ENCODE measurements at places on chromosomes 7 and 10.

- peak overlapping the region; percentile 78 for H3K27ac ChIP-seq
- DNase-seq: peak; percentile 56
- no peaks in the 10 kb centered on the region for H3K27me3 ChIP-seq
- peak overlapping the region; percentile 97 for H3K4me3 ChIP-seq
Observed at GRCh38 chr7:127392182-127392565, 334 bp downstream of the ZNF800 start.

DNA sequence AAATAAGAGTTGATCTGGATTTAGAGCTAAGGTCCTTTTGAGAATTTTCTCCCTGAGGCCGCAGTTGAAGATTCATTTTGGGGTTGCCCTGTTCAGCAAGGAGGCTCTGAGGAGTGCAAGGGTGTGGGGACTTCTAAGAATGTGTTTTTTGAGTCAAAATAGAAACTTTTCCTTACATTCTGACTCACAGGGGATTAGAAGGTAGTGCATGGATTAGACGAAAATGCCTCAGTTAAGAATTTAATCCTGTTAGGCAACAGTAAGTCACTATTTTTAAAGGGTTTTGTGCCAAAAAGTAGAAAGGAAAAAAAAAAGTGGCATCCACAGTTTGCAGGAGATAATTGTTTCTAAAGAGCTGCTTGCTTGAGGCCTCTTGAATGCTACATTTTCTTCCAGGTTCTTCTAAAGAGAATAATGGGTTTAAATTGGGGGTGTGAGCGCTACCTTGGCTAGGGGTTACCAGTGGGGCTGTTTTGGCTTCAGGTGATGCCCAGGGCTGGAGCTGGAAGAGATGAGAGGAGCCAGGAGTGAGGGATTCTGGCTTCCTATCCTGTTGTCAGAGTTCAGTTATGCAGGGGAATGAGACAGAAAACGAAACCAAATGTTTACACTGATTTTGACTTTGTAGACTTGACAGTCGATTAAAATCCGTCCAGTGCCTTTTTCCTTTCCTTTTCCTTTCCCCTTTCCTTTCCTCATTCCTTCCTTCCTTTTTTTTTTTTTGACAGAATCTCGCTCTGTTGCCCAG lies 52.9 kb downstream of the BAMBI start:
- no peak overlapping the region for H3K27ac ChIP-seq
- no peak for DNase-seq
- H3K27me3 ChIP-seq: no peaks in the 10 kb centered on the region
- no peaks in the 10 kb centered on the region for H3K36me3 ChIP-seq

DNA sequence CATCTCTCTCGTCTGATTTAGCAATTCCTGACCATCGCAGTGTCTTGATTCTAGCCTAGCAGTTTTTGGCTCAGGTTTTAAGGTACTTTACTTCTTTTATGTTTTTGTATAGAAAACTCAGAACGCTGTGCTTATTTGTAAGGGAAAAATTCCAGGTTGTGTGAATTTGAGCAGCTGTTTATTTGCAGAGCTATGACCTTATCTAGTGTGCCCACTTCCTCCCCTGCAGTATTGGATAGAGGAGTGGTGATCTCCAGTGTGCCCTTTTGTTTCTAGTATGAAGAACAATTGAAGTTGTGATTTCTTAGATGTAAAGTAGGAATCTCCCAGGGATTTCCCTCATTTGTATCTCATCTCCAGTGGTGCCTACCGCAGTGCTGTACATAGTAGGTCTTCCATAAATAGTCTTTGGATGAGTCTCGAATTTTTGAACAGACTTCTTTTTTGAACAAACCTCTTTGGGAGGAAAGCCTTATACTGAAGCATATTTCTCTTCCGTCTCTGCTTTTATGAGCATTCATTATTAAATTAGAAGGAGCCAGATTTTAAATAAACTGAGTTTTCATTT lies 40.0 kb downstream of the GARS1 start:
- no peak overlapping the region for H3K27ac ChIP-seq
- DNase-seq: no peak
- no peaks in the 10 kb centered on the region for H3K27me3 ChIP-seq
- H3K4me3 ChIP-seq: no peak overlapping the region
- peaks cover 60% of the 10 kb centered on the region for H3K36me3 ChIP-seq

DNA sequence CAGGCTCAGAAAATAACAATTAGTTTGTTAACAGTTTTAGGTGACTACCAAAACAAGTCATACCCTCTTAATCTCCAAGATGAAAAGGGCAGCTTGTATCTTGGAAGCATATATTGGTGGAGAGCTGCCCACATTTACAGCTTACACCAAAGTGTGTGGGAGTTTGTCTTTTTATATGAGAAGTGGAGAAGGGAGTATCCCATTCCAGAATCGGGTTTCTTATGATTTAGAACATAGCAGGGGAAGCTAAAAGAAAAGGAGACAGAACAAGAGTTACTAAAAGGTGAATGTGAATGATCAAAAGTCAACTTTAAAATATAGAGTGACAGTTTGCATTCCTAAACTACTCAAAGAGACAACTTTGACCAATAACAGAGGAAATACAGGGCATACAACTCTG lies 338.6 kb upstream of the VWC2 start:
- H3K27me3 ChIP-seq: no peaks in the 10 kb centered on the region
- no peaks in the 10 kb centered on the region for H3K4me1 ChIP-seq
- no peaks in the 10 kb centered on the region for H3K36me3 ChIP-seq

- H3K27ac ChIP-seq: no peak overlapping the region
- no peaks in the 10 kb centered on the region for H3K4me1 ChIP-seq
- H3K36me3 ChIP-seq: peaks cover 66% of the 10 kb centered on the region
- no peak overlapping the region for H3K4me3 ChIP-seq
- H3K27me3 ChIP-seq: no peaks in the 10 kb centered on the region
Observed at GRCh38 chr7:154990964-154991540, 11.9 kb downstream of the PAXIP1 start.

DNA sequence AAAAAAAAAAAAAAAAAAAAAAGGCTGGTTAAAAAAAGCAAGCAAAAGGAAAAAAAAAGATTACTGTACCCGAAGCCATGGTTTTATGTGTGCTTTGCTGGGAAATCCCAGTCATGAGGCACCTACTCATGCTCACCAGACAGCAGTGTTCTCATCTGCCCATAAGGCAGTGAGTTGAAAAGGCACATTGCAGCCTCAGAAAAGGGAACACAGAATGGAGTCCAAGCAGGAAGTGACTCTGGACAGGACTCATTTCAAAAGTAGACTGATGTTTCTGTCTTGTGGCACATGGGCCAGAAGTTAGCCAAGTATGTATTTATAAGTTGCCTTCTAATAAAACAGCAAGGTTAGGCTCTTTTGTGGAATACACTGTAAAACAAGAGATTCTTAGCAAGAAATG lies 40.2 kb downstream of the PDSS1 start:
- H3K36me3 ChIP-seq: peaks cover 80% of the 10 kb centered on the region
- H3K27me3 ChIP-seq: no peaks in the 10 kb centered on the region
- no peak overlapping the region for H3K27ac ChIP-seq
- no peak for DNase-seq

GRCh38 chr10:99784016-99784726 lies 1.7 kb downstream of the ABCC2 start:
- H3K27me3 ChIP-seq: no peaks in the 10 kb centered on the region
- no peak for DNase-seq
- H3K4me3 ChIP-seq: no peak overlapping the region
- no peaks in the 10 kb centered on the region for H3K36me3 ChIP-seq
- no peak overlapping the region for H3K27ac ChIP-seq

DNA sequence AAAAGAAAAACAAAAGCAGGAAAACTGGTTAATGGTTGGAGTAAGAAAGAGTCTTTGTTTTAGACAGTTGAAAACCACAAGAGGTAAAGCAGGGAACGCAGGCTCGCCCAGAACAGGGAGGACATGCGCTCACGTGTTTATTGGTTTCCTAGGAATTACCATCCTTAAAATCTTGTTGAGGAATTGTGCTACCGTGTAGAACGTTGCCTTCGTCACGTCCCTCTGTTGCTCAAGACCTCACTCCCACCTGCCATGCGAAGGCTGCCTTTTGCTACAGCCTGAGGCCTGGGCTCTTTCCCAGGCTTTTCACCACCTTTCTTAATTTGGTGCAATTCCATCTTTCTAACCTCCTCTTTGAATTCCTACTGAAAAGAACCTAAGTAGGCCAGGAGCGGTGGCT lies 61.6 kb upstream of the CAMK1D start:
- no peaks in the 10 kb centered on the region for H3K4me1 ChIP-seq
- H3K27ac ChIP-seq: no peak overlapping the region
- no peak for DNase-seq
- no peak overlapping the region for H3K4me3 ChIP-seq

DNA sequence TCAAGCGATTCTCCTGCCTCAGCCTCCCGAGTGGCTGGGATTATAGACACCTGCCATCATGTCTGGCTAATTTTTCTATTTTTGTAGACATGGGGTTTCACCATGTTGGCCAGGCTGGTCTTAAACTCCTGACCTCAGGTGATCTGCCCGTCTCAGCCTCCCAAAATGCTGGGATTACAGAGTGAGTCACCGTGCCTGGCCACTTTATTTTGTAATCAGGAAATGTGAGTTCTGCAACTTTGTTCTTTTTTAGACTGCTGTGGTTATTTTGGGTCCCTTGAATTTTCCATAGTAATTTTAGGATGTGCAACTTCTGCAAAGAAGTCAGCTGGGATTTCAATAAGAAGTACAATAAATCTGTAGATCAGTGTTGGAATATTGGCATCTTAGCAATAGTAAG lies 96.8 kb downstream of the CYTH3 start:
- H3K4me3 ChIP-seq: no peak overlapping the region
- peaks cover 15% of the 10 kb centered on the region for H3K36me3 ChIP-seq
- H3K4me1 ChIP-seq: no peaks in the 10 kb centered on the region
- H3K27ac ChIP-seq: no peak overlapping the region
- H3K27me3 ChIP-seq: no peaks in the 10 kb centered on the region

GRCh38 chr7:149422914-149423301 lies 38.0 kb downstream of the ZNF777 start:
- H3K27ac ChIP-seq: no peak overlapping the region
- no peaks in the 10 kb centered on the region for H3K36me3 ChIP-seq
- no peak overlapping the region for H3K4me3 ChIP-seq

DNA sequence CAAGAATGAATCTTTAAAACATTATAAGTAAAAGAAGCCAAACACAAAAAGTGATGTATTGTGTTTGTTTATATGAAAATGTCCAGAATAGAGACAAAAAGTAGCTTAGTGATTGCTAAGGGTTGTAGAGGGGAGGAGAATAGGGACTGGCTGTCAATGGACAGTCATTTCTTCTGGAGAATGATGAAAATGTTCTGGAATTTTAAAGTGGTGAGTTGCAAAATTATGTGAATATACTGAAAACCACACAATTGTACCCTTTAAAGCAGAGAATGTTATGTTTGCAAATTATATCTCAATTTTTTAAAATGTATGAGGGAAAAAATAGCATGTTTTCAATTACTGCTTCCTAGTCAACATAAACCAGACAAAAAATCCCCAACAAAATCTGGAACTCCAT lies 174.2 kb downstream of the KMT2E start:
- no peaks in the 10 kb centered on the region for H3K36me3 ChIP-seq
- no peak overlapping the region for H3K27ac ChIP-seq
- H3K27me3 ChIP-seq: no peaks in the 10 kb centered on the region
- no peaks in the 10 kb centered on the region for H3K4me1 ChIP-seq

DNA sequence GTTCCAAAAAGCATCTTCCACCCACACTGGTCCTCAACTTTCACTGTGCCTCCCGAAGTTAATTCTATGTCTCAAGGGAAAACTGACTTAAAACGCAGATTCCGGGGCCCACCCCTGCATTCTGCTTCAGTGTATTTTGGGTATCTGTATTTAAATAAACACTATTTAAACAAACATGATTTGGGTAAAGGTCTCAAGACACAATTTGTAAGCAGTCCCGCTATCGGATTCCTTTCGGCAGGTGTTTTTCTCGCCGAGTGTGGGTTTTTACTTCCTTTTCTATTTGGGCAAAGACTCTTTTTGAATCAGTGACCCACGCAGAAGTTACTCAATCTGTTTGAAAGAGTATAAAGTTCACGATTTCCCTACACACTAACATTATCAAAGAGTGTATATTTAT lies 1.2 kb downstream of the PDIA4 start:
- no peak overlapping the region for H3K27ac ChIP-seq
- DNase-seq: no peak
- no peaks in the 10 kb centered on the region for H3K4me1 ChIP-seq
- H3K4me3 ChIP-seq: peak overlapping the region; percentile 85
- no peaks in the 10 kb centered on the region for H3K36me3 ChIP-seq
- no peaks in the 10 kb centered on the region for H3K27me3 ChIP-seq

- DNase-seq: no peak
- H3K4me1 ChIP-seq: no peaks in the 10 kb centered on the region
- no peak overlapping the region for H3K27ac ChIP-seq
- no peaks in the 10 kb centered on the region for H3K27me3 ChIP-seq
- H3K36me3 ChIP-seq: peaks cover 50% of the 10 kb centered on the region
Observed at GRCh38 chr7:98994046-98994944, 116.0 kb downstream of the TRRAP start.

- H3K27ac ChIP-seq: peak overlapping the region; percentile 88
- no peak overlapping the region for H3K4me3 ChIP-seq
Observed at GRCh38 chr7:120919466-120919865, 31.1 kb upstream of the ING3 start.

GRCh38 chr7:148901178-148901577 lies 17.1 kb upstream of the EZH2 start:
- no peak overlapping the region for H3K4me3 ChIP-seq
- DNase-seq: no peak
- H3K36me3 ChIP-seq: no peaks in the 10 kb centered on the region
- H3K27me3 ChIP-seq: peaks cover 13% of the 10 kb centered on the region

DNA sequence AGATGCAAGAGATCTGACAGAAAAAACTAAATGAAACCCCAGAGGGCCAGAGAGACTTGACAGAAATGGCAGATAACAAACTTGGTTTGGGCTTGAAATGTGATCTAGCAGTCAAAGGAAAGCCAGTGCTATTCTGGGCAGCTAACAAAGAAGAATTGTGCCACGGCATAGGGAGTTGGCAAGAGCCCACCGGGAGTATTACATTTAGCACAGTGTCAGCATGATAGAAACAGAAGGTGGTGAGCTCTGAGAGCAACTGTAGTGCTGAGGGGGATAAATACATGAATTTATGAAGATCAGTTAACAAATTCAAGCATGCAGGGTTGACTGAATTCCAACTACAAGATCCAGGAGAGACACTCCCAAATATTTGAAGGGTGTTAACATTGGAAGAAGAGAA lies 91.1 kb downstream of the AHCYL2 start:
- H3K4me3 ChIP-seq: no peak overlapping the region
- H3K4me1 ChIP-seq: peaks cover 15% of the 10 kb centered on the region
- H3K36me3 ChIP-seq: no peaks in the 10 kb centered on the region
- DNase-seq: peak; percentile 88
- peak overlapping the region; percentile 12 for H3K27ac ChIP-seq

GRCh38 chr10:102801978-102802377 lies 35.2 kb downstream of the CYP17A1 start:
- no peaks in the 10 kb centered on the region for H3K27me3 ChIP-seq
- H3K27ac ChIP-seq: no peak overlapping the region
- H3K4me3 ChIP-seq: no peak overlapping the region
- H3K4me1 ChIP-seq: peaks cover 5% of the 10 kb centered on the region
- DNase-seq: no peak
- peaks cover 50% of the 10 kb centered on the region for H3K36me3 ChIP-seq
